ENCODE measurements at places on chromosomes 16 and 17.

GRCh38 chr16:57297856-57298255 lies 13.4 kb upstream of the PLLP start:
- no peak overlapping the region for H3K27ac ChIP-seq
- no peak for DNase-seq
- H3K27me3 ChIP-seq, result no peaks in the 10 kb centered on the region

DNA sequence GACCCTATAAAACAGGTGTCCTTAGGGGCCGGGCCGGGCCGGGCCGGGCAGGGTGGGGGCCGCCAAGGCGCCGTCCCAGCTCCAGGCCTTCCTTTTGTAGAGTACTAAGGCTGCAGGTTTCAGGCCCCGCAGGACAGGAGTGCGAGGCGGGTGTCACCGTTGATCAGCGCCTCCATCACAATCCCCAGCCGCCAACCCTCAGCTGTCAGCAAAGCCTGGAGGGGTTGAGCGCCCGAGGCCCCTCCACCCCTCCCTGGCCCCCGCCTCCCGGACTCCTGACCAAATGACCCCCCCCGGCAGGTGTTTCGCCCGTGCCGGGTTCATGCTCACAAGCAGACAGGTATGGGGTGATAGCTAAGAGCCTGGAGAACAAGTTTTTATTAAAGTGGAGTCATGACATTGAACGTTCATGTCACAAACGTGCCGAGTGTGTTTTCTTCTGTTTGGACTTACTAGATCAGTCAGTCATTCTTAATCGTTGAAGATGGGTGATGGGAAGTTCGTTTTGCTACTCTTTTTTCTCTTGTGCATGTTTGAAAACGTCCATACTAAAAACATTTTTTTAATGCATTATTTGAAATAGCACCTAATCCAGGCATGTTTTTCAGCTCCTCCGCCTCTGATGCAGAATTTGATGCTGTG lies 534 bp downstream of the ARL2BP start:
- H3K4me1 ChIP-seq, result peaks cover 7% of the 10 kb centered on the region
- DNase-seq, result no peak
- no peaks in the 10 kb centered on the region for H3K27me3 ChIP-seq

- H3K4me1 ChIP-seq, result peaks cover 5% of the 10 kb centered on the region
- no peak for DNase-seq
- no peak overlapping the region for H3K27ac ChIP-seq
- H3K36me3 ChIP-seq, result no peaks in the 10 kb centered on the region
These were observed 308 bp downstream of the ADCY9 start for GRCh38 chr16:4115949-4116318.

GRCh38 chr17:51500454-51500853 lies 240.1 kb downstream of the UTP18 start:
- H3K27ac ChIP-seq, result no peak overlapping the region
- no peak overlapping the region for H3K4me3 ChIP-seq
- H3K36me3 ChIP-seq, result no peaks in the 10 kb centered on the region
- DNase-seq, result no peak
- no peaks in the 10 kb centered on the region for H3K4me1 ChIP-seq

GRCh38 chr16:88030498-88030897 lies 79.3 kb downstream of the BANP start:
- H3K36me3 ChIP-seq, result no peaks in the 10 kb centered on the region
- H3K4me1 ChIP-seq, result no peaks in the 10 kb centered on the region
- DNase-seq, result peak; percentile 35
- no peak overlapping the region for H3K27ac ChIP-seq

DNA sequence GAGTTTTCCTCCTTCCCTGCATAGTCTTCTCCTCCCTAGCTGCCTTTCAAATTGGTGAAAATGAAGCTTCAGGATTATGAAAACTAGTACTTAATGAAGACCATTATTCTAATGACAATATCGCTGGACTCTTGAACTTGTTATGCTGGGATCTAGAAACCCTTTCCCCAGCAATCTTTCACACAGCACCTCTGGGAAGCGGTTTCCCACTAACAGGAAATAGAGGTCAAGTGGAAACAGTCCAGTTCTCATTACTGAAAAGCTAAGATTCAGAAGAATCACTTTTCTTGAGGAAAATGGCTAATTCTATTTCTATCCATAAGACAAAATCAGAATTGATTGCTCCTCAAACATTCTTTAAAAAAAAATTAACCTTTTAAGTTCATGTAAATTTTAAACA lies 2.0 kb upstream of the VEZF1 start:
- no peak for DNase-seq
- no peak overlapping the region for H3K4me3 ChIP-seq
- H3K27ac ChIP-seq, result no peak overlapping the region

DNA sequence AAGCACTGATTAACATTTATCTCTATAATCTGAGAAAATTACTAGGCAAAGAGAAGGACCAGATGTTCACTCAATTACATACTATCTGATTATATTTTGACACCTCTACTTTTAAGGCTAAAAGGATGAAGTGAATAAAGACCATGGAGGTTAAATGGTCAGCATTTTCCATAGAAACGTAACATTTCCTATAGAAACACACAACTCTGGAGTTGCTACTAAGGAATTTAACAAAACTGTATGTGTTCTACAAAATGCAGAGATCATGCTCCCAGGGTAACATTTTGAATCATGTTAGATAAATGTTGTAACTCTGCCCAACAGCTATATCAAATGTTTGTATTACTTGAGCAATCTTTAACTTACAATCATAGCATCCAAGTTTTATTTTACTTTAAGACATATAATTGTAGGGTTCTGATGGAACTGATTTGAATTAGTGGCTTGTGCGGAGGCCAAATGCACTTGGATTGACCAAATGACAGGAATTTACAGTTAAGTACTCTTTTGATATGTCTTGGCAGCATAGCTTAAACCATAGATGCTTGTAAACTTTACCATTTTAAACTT lies 97.7 kb downstream of the RPGRIP1L start:
- no peaks in the 10 kb centered on the region for H3K4me1 ChIP-seq
- H3K27me3 ChIP-seq, result no peaks in the 10 kb centered on the region
- no peak for DNase-seq
- no peaks in the 10 kb centered on the region for H3K36me3 ChIP-seq
- H3K4me3 ChIP-seq, result no peak overlapping the region
- no peak overlapping the region for H3K27ac ChIP-seq

All from breast epithelium (tissue), 4 donors.